ENCODE measurements at places on chromosomes 4 and X.

DNA sequence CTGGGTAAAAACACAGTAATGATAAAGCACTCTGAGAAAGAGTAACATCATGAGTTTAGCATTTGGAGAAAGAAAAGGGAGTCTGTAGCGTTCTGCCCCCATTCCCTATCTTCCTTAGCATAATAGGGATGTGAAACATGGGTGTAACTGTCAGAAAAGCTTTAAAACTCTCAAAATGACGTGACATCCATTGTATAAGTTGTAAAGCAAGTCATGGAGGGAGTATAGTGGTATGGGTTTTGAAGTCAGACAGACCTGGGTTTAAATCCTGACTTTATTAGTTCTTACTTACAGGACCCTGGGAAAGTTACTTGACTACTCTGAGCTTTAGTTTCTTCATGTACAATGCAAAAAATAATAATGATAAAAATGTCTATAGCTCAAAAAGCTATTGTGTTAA is 17.1 kb downstream of the FBXO8 start:
- DNase-seq = no peak

DNA sequence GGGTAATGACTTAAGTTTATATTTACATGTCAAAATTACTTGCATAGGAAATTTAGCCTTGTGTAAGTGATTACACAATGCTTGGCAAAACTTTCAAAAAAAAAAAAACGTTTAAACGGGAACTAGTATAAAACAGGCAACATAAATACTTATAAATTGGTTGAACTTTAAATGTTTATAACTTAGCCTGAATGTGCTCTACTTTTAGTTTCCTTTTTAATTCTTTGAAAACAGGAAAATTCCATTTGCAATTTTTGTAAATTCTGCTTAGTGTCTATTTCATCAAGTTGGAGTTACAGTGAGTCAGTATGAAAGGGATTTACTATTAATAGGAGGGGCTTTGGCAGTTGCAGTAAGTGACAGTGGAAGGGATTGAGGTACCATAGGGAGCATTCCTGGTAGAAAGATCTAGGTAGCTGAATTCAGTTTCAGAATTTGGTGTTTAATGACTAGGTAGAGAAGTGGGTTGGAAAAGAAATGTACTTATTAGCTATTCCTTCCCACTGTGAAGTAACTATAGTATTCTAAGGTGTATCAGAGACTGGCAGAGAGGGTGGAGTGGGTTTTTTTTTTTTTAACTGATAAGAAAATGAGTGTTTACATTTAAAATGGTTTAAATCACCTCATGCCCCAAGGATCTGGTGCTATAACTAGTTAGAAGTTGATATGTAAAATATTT is 2.8 kb downstream of the STAG2 start:
- peak; percentile 6 for DNase-seq

GRCh38 chr4:104693601-104694201 is 199.0 kb upstream of the CXXC4 start:
- no peak for DNase-seq

GRCh38 chrX:12919620-12920019 is 13.2 kb downstream of the TLR8 start:
- no peak for DNase-seq

- peak; percentile 8 for DNase-seq
Observed at GRCh38 chrX:153469811-153470410, 465 bp downstream of the HAUS7 start.

DNA sequence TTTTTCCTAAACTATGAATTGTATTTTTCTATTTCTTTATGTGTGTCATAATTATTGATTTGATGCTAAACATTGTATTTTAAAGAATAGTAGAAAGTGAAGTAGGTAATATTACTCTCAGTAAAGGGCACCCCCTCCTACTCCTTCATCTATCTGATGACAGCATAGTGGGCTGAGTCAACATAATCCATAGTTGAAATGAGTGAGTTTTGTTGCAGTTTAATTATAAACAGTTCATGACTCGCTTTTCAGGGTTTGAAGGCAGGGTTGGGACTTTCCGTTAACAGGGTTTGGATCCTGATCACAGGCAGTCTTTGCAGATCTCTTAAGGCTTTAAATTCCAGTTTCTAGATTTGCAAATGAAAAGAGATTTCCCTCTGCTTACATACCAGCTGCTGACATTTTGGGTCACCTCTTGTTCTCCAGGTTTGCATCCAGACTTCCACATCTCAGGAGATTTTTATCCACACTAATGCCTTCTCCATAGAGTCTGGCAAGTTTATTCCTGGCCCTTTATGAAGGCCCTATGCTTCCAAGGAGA is 54.0 kb upstream of the TACR3 start:
- DNase-seq = no peak

GRCh38 chr4:83267121-83267829 is 17.3 kb downstream of the COQ2 start:
- peak; percentile 57 for DNase-seq

GRCh38 chrX:120235284-120235683 is 15.3 kb upstream of the ZBTB33 start:
- no peak for DNase-seq

DNA sequence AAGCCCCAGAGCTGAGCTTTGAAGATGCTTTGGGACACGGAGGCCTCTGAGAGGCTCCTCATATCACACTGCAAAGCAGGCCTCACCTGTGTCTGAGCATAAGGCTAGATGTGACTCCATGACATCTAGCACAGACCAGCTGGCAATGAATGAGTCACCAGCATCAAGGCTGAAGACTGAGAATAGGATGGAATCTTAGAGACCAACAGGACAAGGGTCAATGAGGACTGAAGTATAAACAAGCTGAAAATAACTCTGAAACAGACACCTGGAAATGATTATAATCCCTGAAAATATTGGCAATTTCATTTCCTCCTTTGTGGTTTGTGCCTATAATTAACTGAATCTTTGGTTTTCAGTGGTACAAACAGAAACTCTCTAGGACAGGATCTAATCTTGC is 87.1 kb upstream of the PRPS1 start:
- no peak for DNase-seq

GRCh38 chrX:3290561-3290960 is 55.9 kb downstream of the MXRA5 start:
- DNase-seq = no peak

DNA sequence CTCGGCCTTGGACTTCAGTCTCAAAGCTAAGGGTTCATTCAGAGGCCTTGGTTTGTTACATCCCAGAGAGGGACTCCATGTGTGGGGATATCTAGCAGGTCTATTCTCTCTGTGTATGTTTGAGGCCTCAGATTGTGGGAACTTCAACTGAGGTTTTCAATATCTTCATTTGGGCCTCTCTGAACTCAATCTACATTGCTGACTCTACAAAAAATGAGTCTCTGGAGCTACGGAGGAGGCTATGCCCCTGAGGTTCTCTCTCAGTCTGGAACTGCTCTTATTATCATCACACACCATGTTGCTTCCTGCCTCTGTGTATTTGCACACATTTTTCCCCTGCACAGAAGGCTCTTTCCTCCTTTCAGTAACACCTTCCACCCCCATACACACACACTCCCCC is 5.1 kb upstream of the TSR2 start:
- no peak for DNase-seq

DNA sequence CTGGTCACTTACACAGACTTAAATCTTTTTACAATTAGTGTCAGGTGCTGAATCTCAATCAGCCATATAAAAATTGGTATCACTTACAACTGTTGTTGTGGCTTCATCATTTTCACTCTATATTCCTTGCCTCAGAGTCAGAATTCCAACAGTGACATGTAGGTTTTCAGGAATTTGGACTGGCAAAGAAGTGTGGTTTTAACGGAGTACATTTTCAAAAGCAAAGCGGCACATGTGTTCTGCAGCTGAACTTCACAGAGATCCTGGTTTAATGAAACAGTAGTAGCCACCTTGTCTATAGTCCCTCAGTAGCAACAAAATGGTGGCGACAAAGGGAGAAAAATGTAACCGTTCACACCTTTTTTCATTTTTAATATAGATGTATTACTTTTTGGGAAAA is 486.6 kb downstream of the FAT4 start:
- DNase-seq = no peak

GRCh38 chr4:33340168-33340567 is 2620.0 kb downstream of the PCDH7 start:
- no peak for DNase-seq

GRCh38 chr4:123144616-123145015 is 222.2 kb upstream of the NUDT6 start:
- DNase-seq = no peak

GRCh38 chrX:19875050-19875431 is 12.4 kb downstream of the SH3KBP1 start:
- DNase-seq = peak; percentile 85

DNA sequence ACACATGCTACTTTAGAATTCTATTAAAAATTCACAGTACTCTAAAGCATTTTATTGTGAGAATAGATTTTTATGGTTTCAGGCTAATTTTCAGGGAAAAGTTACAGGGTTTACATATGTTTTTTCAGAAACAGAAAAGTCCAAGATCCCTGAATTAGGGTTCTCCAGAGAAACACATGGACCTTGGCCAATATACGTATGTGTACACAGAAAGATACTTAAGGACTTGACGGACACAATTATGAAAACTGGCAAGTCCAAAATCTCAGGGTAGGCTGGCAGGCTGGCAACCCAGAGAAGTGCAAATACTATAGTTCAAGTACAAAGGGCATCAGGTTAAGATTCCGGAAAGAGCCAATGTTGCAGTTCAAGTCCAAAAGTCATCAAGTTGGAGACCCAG is 1897.8 kb upstream of the PCDH10 start:
- no peak for DNase-seq

- DNase-seq = no peak
Observed at GRCh38 chr4:182185491-182185890, 57.7 kb upstream of the TENM3 start.

GRCh38 chrX:40663880-40664630 is 16.7 kb upstream of the CXorf38 start:
- no peak for DNase-seq

DNA sequence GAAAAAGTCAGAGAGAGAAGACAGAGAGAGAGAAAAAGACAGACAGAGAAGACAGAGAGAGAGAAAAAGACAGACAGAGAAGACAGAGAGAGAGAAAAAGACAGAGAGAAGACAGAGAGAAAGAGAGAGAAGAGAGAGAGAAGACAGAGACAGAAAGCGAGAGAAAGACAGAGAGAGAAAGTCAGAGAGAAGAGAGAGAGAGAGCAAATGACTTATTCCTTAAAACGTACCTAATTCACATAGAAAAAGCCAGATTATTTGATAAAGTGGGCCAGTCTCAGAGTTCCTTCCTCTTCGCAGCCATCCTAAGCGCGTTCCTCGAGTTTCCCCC is 7.4 kb upstream of the SHOX start:
- no peak for DNase-seq

- no peak for DNase-seq
Observed at GRCh38 chrX:155645180-155645579, 32.4 kb upstream of the TMLHE start.

- DNase-seq = no peak
Observed at GRCh38 chr4:6419452-6420028, 52.9 kb downstream of the PPP2R2C start.

DNA sequence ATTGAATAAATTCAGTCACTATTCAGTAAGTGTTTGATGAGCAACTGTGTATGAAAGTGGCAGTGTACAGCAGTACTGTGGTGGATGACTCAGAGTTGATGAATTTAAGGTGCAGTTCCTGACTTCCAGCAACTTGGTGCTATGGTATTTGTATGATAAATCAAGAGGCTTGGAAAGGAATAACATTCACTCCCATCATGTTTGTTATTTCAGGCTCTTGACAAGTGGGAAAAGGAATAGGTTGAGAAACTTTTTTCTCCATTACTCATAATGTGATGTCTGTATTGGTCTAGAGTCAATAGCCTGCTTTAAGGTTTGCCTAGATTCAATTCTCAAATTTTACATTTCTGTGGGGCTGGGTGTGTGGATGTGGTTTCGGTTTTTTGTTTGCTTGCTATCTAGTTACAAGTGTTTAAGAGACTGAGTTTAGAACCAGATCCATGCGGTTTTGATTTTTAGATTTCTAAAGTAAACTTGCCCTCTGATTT is 35.1 kb upstream of the CYP2U1 start:
- peak; percentile 92 for DNase-seq

DNA sequence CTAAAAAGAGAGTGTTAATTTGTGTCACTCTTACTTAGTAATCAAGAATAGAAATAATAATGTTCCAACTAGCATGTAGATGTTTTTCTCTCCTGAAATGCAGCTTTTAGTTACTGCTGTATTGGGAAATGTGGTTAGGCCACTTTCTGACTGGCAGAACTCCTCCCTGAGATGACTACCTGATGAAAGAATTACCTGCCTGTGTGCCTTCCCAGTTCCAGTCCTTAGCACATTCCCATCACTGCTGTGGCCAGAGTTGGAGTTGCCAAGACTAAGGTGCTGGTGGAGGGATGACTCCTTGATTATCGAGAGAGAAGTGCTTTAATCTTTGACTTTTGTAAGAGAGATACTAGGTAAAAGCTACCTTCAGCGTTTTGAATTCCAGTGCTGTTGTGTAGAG is 9.5 kb downstream of the GAB1 start:
- no peak for DNase-seq

DNA sequence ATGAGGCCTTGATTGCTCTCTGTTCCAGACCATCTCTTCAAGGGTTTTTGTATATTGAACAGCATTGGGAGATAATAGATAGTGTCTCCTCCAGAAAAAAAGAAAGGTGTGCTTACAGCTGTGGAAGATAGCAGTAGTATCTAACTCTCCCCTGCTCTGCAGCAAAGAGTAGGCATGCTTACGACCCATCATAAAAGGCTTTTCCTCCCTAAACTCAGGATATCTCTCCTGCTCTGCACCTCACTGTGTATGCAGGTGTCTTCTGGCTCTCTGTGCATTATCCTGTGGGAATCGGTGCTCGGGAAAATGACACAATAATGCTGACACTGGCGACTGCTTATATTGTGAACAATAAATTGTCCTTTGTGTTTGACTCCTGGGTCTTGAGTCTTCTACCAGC is 216.0 kb downstream of the RAB28 start:
- no peak for DNase-seq

GRCh38 chrX:30525732-30526131 is 51.8 kb downstream of the TASL start:
- no peak for DNase-seq

DNA sequence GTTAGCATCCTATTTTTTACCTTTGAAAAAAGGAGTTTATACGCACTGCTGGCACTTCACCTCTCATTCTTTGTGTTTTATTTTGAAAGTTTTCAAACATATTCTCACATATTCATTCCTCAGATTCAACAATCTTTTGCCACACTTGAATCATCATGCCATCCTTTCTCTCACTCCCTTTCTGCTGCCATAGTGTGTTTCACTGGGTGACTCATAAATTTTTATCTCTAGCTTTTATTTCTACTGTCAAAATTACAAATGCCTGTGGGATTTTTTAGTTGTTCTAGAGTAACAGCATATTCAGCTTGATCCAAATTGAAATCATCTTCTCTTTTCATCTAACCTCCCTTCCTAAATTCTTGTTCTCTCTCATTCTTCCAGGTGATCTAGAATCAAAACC is 28.0 kb downstream of the MFSD8 start:
- peak; percentile 35 for DNase-seq
